ENCODE measurements at places on chromosomes 7 and 10. TPM values are rescaled to one million over a fixed set of nuclear protein-coding genes. Genes with fewer than 3 reads are reported as not detected.

DGKB gene
- not detected for total RNA-seq

LIPF gene
- total RNA-seq, result not detected

DNA sequence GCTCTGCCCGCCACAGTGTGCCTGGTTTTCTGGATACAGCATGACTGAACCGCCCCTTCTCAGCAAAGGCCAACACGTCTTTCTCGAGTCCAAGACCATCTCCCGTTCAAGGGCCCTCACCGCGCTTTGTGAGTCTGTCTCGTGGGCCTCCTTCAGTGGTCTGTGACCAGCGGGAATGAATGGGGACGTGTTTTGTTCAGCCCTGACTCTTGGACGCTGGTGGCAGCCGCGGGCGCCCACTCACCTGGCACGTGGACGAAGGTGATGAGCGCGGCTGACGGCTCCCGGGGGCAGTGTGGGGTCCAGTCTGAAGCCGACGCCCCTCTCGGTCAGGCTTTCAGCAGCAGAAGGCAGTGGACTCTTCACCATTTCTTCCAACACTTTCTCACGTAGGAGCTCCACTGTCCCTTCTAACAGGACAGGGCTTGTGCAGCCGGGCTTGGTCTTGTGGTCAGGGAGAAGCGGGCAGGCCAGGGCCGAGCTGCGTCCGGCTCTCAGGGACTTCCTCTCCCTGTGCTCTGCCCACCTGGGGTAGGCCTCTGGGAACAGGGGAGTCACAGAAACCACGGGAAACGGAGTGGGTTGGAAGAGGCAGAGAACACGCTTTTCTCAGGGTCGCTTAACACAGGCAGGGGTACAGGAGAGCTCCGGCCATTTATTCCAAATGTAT, 30.4 kb downstream of the AMZ1 start:
- no peak for DNase-seq

- DNase-seq, result no peak
Observed at GRCh38 chr10:128545216-128545615, 419.0 kb upstream of the MKI67 start.

- DNase-seq, result no peak
Observed at GRCh38 chr10:63530409-63530808, 9.2 kb downstream of the REEP3 start.

GRCh38 chr10:109976681-109977080, 31.1 kb upstream of the ADD3 start:
- no peak for DNase-seq

GRCh38 chr7:150403376-150404171, 24.4 kb downstream of the ZNF775 start:
- DNase-seq, result no peak

GRCh38 chr7:101410743-101411507, 48.2 kb downstream of the COL26A1 start:
- peak; percentile 19 for DNase-seq

- no peak for DNase-seq
Observed at GRCh38 chr10:21602313-21602712, 68.3 kb downstream of the MLLT10 start.

- DNase-seq, result no peak
Observed at GRCh38 chr10:74008212-74008731, 10.4 kb downstream of the VCL start.

- no peak for DNase-seq
Observed at GRCh38 chr7:158050978-158051651, 536.5 kb downstream of the PTPRN2 start.

GRCh38 chr10:78623578-78624215, 445.1 kb upstream of the ZMIZ1 start:
- DNase-seq, result no peak

DNA sequence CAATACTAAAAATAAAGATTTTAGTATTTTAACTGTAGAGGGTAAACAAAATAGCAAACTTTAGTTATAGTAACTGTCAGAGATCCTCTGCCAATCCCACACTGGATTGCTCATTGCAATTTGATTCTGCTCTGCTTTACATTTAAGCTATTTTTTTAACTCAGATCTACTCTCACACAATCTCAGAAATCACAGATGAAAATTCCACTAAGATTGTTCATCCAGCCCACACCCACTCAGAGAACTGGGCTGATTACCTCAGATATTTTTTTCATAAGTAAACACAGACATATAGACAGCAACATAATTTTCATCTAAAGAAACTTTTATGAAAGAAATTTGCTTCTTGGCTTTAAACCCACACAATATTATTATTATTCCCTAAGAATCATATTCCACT, 7.0 kb downstream of the OSBPL3 start:
- DNase-seq, result no peak

DNA sequence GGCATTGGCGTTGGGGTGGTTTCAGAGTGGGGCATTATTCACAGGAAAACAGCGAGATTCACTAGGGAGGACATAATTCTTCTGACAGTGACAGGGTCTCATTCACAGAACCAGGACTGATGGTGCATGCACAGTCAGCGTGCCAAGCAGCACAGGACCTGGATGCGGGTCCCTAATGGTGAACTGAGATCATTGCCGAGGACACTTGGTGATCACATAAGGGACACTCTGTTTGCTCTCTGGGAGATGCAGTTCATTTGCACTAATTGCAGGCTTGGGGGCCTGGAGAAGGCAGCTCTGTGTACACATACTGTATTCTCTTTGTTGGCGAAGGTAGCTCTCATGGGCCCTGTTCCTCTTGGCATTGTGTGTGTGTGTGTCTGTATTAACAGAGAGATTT, 716.1 kb downstream of the PHTF2 start:
- no peak for DNase-seq

C10orf67 gene
- total RNA-seq, result not detected

DNA sequence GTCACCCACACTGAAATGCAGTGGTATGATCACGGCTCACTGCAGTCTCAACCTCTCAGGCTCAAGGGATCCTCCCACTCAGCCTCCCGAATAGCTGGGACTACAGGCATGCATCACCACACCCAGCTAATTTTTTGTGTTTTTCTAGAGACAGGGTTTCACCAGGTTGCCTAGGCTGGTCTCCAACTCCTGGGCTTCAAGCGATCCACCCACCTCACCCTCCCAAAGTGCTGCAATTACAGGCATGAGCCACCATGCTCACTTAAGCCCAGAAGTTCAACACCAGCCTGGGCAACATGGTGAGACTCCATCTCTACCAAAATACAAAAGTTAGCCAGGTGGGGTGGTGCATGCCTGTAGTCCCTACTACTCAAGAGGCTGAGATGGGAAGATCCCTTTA, 33.5 kb downstream of the GDI2 start:
- DNase-seq, result no peak

DNA sequence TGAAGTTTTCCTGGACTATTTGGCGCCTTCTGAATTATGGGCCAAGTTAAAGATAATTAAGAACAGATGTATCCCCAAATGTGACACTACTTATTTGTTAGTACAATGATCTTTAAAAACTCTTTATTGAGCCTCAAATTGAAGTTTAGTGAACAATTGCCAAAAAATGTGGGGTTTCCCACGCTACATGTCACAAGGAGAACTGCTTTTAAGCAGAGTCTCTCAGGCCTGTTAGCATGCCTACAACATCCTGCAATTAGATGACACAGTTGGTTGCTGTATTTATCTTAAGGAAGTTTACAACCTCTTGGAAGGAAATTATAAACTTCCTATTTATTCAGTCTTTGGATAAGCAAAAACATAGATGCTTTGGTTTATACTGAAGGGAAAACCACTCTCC, 733.0 kb downstream of the TNS3 start:
- no peak for DNase-seq

DNA sequence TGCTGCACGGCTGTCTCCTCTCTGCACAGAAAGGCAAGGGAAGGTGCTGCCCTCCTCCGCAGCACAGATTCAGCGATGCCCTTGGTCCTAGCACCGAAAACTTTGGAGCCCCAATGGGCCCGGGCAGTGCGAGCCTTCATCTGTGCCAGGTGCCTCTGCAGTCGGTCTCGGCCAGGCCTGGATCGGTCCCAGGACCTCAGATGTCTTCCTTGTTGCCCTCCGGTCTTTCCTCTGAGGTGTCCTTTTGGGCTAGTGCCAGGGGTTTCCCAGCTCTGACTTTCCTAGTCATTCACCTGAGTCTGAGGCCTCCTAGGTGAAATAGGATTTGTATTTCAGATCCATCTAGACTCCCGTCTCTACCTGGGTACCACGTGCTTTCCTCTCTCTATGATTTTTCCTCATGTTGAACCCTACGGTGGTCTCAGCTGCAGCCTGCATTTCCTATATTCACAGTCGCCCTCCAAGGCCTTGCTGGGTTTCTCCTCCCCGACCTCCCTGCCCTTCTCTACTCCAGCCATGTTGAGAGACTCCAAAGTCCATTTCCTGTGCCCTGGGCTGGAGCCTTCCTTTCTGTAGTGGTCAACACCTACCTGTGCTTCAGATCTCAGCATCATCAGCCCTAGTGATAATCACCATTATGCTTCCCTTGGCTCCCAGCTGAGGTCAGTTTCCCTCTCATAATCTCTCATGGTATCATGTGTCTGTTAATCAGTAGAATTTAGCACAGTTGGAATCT, 92.0 kb upstream of the PRSS58 start:
- DNase-seq, result no peak

GRCh38 chr7:38978491-38978890, 782 bp downstream of the POU6F2 start:
- DNase-seq, result no peak

CPVL gene
- total RNA-seq, result 0.11 TPM

DNA sequence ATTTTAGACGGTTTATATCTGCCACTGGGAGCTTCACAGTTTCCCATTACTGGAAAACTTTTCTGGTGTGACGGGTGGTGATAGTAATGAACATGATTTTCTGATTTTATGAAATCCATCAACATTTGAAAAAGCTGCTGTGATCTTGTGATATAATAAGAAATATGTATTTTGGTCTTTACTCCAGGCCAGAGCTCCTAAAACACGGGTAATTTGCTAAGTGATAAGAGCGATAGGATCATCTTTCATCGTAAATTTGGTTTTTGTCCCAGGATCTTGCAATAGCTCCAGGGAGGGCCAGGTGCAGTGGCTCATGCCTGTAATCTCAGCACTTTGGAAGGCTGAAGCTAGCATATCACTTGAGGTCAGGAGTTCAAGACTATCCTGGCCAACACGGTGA, 10.8 kb upstream of the RNF216 start:
- no peak for DNase-seq

ITPRID1 gene
- not detected for total RNA-seq

DNA sequence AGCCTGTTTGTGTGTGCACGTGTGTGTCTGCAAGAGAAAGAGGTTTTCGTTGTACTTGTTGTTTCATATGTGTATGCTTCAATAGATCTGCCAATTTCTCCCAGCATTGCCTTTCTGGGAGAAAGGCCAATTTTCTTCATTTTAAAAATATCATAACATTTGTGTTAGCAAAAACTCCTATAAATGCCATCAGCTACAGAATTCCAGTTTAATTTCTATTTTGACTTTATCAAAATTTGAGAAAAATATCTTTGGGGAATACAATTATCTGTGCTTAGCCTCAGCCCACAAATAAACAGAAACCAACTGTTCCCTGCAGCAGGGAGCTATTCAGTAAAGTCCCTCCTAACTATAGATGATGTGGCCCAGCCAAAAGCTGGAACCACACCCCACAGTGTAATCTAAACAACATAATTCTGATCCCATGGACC, 68.3 kb upstream of the MGMT start:
- DNase-seq, result no peak

GRCh38 chr10:120803972-120804371, 47.2 kb upstream of the WDR11 start:
- DNase-seq, result no peak

GRCh38 chr7:17069146-17069545, 187.4 kb upstream of the AGR3 start:
- DNase-seq, result no peak

GNG11 gene
- not detected for total RNA-seq

TNS3 gene
- 5.3 TPM for total RNA-seq

GRCh38 chr7:96076350-96076707, 245.6 kb downstream of the SLC25A13 start:
- DNase-seq, result no peak

- DNase-seq, result no peak
Observed at GRCh38 chr10:116671274-116671926, 50.6 kb downstream of the PNLIPRP2 start.

DNA sequence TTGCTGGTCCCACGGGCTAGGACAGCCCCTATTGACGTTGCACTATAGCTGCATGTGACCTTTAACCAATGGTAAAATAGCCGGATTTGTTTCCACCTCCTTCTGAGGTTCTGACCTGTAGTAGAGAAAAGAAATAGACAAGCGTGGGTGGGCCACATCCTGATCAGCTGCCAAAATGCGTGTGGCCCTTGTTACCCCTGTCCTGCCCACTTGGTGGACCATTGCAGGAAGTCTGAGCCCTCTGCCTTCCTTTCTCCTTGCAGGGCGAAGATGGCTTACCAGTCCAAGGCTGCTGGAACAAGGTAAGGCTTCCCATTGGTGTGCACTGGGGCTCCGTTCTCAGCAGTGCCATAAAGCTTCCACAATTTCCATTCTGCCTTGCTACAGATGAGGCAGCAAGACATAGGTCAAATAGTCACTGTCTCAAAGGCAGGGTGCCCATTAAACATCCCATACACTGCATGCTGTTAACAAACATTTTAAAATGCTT, 95.9 kb upstream of the MACROH2A2 start:
- DNase-seq, result no peak

C10orf53 gene
- total RNA-seq, result 0.16 TPM

DNA sequence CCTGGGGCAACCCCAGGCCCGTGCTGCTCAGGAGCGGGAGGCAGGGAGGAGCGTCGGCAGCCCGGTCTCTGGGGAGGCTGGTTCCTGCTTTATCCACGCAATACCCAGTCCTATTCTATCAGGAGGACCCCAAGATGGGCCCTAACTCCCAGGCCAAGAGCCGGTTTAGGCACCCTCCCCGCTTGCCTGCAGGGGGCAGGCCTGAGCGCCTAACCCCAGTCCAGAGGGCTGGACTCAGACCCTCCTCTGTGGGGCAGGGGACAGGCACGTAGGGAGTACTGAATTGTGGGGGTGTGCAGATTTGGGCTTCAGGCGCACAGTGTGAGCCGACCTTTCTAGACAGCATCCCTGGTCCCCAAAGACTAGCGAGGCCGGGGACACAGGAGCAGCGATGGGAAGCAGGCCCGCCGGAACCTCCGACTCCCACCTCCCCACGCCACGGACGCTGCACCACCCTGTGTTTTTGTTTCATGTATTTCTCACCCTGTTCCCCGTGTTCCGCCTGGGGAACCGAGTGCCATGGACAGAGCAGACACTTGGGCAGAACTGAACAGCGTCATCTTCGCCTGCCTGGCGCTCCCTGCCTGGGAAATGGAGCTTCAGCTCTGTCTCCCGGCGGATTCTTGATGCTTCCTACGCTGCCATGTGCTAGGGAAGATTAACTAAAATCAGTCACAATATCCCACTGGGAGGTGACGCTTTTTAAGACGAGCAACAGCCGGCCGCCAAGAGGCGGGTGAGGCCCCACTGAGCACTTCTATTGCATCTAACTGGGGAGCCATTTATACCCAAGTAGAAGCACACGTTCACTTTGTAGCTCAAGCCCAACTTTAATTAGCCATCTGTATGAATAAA, 5.3 kb downstream of the NUDT1 start:
- DNase-seq, result no peak

All from activated T-helper 2 cell treated with anti-CD3 and anti-CD28 coated beads, Interferon-gamma antibody, Interleukin-2, Interleukin-4, amounts not matched to agents 10 μg/mL and 5 μg/mL and 100 μg/mL, durations not matched to agents 14 hours and 24 hours and 36 hours (primary cell).